ENCODE measurements at places on chromosomes 11 and 22. TPM values are rescaled to one million over a fixed set of nuclear protein-coding genes. Genes with fewer than 3 reads are reported as not detected.

GRCh38 chr11:47326198-47326597 is 26.3 kb downstream of the MYBPC3 start:
- ATAC-seq = no peak

DNA sequence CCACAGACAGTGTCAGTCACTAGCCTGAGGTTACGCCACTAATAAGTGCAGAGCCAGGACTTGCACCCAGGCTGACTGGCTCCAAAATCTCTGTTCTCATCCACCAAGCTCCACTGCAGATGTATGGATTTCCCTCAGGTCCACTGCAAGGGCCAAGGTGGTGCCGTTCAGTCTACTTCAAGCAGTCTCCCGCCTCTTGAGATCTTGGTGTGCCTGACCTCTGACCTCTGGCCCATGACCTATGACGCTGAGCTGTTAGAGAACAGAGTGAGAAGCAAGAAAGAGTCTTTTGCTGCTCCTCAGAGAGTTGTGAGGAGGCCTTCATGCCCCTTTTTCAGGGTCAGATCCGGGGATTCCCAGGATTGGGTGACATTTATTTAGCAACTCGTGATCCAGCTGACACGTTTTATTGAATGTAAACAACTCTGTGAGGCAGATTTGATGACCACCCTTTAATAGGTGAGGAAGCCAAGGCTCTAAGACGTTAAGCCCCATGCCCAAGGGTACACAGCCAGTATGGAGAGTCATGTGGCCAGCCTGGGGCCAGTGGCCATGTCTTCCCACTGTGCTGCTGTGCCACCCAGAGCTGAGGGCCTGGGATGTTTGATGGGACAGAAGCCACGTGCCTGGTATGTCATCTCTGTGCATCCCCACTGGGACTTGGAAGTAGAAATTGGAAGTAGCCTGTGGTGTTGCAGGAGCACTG is 25.2 kb downstream of the DCPS start:
- ATAC-seq = no peak

MUC6 gene
- total RNA-seq = not detected

GRCh38 chr11:2796508-2797113 is 89.0 kb downstream of the CDKN1C start:
- no peak for ATAC-seq

DNHD1 gene
- 4.9 TPM for total RNA-seq

CTSF gene
- 4.1 TPM for total RNA-seq

GRCh38 chr11:83249972-83250593 is 36.1 kb downstream of the CCDC90B start:
- ATAC-seq = peak; percentile 53

DNA sequence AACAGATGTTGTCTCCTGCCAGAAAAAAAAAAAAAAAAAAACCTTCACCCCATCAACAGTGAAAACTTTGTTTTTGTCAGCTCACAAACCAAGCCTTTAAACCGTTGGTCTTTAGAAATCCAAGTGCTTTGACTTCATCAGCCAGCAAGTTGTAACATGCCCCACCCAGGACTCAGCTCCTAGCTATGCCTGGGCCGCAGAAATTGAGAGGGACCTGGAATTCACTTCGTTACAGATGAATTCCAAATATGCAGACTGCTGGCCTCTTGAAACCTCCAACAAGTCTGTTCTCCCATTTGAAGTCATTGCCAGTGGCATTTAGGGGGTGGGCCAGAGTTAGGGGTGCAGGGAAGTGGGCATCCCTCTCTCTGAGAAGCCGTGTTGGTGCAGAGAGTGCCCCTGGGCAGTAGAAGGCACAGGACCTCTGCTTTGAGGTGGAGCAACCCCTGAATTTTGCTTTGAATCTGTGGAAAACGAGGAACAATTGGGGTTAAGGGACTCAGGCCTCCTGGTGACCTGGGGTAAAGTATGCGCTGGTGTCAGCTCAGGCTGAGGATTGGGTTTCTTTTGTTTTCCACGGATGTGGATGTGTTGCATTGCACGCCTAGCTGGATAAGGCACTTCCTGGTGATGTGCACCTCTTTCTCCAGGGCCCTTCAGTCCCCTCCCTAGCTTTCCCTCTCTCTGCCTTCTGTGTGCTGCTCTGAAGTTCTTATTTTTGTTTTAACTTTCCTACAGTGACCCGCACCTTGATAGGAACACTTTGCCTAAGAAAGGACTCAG is 109.5 kb downstream of the DBX1 start:
- ATAC-seq = peak; percentile 75

DNA sequence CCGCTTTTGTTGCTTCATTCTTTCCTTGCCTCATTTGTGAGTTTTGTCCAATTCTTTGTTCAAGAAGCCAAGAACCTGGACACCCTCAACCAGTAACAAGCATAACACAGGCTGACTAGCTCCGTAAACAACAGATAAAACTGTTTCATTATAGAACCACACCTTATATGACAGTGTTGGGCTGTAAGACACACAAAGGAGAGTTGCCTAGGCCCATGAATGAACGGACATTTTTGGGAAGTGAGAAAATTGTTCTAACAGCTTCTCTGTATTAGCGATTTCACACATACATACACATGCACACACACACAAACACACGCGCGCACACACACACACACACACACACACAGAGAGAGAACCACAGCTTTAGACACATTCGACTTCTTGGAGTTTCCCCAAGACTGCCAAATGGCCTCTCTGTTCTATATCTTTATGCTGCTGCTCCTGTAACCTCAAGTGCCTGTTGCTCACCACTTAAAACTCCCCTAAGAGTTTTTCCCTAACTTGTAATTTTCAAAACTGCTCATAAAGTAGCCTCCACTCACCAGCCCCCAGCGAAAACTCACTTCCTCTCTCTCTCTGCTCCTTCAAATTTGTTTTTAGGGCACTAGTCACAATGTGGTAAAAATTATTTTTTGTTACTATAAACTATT is 35.9 kb downstream of the CTSC start:
- no peak for ATAC-seq

PYGM gene
- 0.44 TPM for total RNA-seq

KCNA4 gene
- total RNA-seq = not detected

- ATAC-seq = no peak
Observed at GRCh38 chr22:48870436-48870835, 957.2 kb downstream of the BRD1 start.

All from esophagus mucosa (tissue), 1 donor.